Erythroblast (primary cell): ENCODE measurements at places on chromosomes 1 and 21.

DNA sequence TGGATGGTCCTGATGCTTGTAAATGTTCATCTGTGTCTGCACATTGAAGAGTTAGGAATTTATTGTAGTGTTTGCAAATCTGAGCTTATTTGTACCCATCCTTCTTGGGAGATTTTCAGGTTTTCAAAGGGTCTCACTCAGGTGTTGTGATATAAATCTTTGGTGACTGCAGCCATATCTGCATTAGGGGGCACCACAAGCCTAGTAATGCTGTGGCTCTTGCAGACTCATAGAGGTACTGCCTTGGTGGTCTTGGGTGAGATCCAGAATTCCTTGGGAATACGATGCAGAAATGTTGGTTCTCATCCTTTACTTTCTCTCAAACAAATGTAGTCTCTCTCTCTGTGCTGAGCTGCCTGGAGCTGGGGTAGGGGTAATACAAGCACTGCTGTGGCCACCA lies 405.9 kb downstream of the TTLL7 start:
- DNase-seq: no peak

GRCh38 chr21:37627074-37627473 lies 260.5 kb downstream of the DYRK1A start:
- no peak for DNase-seq

- no peak for DNase-seq
Observed at GRCh38 chr1:109764561-109765482, 1.1 kb upstream of the EPS8L3 start.

- peak; percentile 74 for DNase-seq
Observed at GRCh38 chr1:205220421-205220820, 7.3 kb upstream of the TMCC2 start.

DNA sequence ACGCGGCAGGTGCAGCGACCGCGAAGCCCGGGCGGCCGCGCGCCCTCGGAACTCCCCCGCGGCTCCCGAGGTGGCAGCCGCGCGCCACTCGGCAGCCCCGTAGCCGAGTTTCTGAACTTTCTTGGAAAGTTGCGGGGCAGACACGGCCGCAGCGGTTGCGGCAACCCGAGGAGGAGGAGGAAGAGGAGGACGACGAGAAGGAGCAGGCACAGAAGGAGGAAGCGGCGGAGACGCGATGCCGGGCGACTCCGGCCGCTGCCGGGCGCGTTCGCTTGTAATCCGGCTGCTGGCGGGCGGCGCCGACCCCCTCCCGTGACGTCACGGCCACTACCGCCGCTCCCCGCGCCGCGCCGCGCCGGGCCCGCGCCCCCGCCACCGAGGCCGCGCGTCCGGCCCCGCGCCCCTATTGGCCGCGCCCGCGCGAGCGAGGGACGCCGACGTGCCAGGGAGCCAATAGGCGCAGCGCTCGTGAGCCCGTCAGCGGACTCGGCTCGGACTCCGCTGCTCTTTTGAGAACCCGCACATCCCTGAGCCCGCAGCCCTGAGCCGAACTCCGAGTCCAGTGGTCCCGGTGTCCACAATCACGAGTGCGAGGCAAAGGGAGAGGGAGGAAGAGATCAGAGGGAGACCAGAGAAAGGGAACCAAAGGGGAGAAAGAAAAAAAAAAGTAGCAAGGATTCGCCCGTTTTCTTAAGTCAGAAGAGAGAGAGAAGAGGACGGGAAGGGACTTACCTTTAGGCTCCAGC lies 736 bp upstream of the BARHL2 start:
- DNase-seq: peak; percentile 60

- no peak for DNase-seq
Observed at GRCh38 chr1:2042830-2043773, 7.1 kb upstream of the PRKCZ start.

- peak; percentile 40 for DNase-seq
Observed at GRCh38 chr1:65958561-65959350, 166.1 kb downstream of the PDE4B start.

DNA sequence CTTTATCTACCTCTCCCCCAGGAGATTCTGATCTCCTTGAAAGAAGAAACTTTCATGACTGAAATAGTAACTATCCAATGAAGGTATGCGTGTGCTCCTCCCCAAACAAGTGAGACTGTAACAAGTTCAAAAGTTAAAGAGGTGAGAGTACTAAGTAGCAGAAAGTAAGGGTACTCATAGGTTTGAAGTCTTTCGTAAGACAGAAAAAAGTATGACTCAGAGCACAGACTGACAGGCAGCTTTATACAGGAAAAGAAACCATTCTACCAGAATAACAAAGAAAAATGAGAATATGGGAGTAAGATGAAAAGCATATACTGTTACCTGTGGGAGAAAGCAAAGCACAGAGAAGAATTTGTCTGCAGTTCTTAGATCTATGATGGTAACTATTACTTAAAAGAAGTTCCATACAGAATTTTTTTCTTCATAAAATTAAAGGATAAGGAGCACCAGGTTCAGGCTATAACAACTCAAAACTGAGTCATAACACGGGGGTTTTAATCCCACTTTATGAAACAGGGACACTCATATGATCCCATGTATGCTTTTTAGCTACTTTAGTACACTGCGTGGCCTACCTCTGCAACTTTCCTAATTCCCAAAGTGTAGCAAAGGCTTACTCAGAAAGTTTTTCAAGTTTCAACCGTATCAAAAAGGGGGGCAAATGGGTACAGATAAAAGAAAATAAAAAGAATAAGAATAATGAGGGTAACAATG lies 52.0 kb downstream of the FOXJ3 start:
- no peak for DNase-seq

- DNase-seq: no peak
Observed at GRCh38 chr1:209893751-209894150, 44.3 kb upstream of the SYT14 start.

- no peak for DNase-seq
Observed at GRCh38 chr1:225777058-225777582, 506 bp upstream of the SRP9 start.

GRCh38 chr1:24107462-24108138 lies 4.3 kb downstream of the MYOM3 start:
- no peak for DNase-seq

DNA sequence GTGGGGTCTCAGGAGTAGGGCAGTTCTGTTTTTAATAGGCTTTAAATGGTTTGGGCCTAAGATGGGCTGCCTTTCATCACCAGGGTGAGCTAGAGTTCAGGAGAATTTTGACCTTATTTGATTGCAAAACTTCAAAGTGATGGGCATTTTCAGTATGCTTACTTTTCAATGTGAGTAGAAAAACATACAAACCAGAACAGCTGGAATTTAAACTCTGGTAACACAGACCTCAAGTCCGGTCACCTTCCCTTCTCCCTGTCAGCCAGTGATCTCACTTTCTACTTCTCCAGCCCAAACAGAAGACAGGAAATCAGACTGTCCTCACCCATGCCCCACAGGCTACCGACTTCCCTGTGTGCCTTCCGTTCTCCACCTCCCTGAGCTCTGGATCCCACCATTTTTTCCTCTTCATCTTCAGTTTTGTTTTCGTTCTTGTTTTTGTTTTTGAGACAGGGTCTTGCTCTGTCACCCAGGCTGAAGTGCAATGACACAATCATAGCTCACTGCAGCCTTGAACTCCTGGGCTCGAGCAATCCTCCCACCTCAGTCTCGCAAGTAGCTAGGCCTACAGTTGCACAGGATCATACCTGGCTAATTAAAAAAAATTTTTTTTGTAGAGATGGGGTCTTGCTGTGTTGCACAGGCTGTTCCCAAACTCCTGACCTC lies 374.0 kb downstream of the CAMTA1 start:
- no peak for DNase-seq

GRCh38 chr1:156372876-156373275 lies 3.9 kb downstream of the RHBG start:
- no peak for DNase-seq

- no peak for DNase-seq
Observed at GRCh38 chr21:24097181-24097580, 1510.1 kb downstream of the MRPL39 start.

DNA sequence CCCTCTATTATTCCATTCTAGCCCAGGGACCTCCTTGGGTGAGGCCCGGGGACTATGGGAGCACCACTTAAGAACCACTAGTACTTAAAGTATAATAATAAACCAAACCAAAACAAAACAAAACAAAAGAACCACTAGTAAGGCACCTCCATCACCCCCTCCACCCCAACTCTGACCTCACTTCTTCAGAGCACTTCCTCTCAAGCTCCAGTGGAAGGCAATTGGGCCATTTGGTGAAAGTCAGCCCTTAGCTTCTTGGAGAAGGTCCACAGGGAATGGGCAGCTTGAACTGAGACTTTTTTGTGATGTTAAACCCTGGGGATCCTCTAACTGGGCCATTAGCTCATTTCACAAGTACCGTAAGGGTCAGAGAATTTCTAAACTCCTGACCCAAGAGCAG lies 237.3 kb downstream of the RHOU start:
- DNase-seq: no peak

- peak; percentile 35 for DNase-seq
Observed at GRCh38 chr21:38376693-38377092, 119.9 kb downstream of the KCNJ15 start.

- peak; percentile 98 for DNase-seq
Observed at GRCh38 chr1:66916320-66916719, 8.3 kb downstream of the DNAI4 start.

- no peak for DNase-seq
Observed at GRCh38 chr1:970242-970972, 4.1 kb downstream of the PLEKHN1 start.

DNA sequence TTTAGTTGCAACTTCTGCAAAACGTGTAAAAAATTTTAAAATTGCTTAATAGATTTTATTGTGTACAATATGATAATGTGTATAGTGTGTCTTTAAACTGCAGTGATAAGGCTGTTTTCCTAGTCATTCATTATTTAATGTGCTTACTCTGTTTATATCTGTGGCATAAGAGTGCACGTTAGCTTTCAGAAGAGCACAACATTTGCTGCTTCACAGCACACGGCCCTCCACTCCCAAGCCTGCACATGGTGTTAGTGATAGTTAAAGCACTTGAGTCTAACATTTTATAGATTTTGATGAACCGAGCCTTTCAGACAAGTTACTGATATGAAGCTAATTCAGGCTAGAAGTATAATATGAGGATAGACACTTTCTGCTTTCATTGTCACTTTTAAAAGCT lies 120.6 kb downstream of the ADGRL2 start:
- DNase-seq: no peak

DNA sequence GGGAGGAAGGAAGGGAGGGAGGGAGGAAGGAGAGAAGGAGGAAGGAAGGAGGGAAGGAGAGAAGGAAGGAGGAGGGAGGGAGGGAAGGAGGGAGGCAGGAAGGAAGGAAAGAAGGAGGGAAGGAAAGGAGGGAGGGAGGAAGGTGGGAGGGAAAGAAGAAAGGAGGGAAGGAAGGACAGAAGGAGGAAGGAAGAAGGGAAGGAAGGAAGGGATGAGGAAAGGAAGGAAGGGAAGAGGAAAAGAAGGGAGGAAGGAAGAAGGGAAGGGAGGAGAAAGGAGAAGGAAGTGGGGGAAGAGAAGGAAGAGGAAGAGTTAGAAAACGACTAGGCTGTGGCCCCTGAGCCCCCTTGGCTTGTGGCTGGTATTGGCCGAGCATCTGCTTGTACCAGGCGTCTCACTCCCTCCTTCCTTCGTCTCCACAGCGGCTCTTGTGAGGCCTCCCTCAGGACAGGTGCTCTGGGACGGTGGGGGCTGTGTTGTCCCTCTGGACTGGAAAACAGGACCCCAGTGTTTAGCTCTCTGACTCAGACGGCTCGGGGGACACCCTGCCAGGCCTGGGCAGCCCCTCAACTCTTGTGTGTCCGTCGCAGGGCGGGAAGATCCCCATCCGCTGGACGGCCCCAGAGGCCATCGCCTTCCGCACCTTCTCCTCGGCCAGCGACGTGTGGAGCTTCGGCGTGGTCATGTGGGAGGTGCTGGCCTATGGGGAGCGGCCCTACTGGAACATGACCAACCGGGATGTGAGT lies 36.2 kb upstream of the C1QA start:
- DNase-seq: no peak

DNA sequence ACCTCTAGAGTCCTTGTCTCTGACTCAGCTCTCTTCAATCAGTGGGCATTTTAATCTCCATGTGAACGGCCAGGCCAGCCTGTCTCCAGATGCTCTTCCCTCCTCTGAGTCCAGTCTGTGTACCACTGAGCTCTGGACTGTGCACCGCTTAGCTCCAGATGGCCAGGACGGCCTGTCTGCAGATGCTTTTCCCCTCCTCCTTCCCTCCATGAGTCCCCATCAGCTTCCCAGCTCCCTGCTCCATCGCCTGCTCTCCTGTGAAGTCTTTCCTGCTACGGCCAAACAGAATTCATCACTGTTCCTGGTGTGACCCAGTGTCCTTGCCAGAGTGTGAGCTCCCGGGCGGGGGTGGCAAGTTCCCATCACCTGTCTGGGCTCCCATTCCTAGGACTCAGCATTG lies 42.0 kb downstream of the STUM start:
- no peak for DNase-seq

DNA sequence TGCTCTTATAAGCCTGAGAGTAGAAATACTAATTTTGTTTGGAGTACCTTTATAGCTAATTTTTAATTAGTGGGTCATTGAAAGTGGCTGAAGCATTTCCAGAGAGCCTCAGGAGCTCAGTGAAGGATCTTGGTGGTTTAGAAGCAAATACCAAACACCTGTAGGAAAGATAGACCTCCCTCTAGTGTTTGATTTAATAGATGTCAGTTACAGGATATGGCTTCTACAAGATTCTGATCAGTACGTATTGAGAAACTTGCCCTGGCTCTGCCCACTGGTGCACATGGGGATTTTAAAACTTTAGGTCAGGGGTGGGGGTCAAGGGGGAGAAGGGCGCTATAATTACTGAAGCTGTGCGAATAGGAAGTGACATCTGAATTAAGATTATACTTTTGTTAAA lies 122.2 kb downstream of the POU2F1 start:
- DNase-seq: no peak

DNA sequence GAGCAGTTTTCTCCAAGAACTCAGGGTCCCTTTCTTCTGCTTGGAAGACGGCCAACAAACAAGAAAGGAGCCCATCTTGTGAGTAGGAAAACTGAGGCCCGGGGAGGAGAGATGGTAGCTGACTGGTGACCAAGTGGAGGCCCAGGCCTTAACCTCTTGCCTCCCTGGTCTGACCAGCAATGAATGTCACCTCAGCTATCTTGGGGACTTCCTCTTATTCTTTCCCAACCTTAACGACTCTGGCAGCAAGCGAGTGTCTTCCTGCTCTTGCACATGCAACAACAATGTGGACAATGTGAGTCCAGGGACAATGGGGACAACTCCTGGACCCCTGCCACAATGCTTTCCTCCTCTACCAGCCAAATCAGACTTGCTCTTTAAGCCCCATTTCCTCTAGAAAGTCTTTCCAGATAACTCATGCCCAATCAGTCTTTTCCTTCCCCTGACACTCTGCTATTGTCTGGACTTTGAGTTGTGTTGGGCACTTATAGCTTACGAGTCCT lies 12.6 kb downstream of the HSPG2 start:
- no peak for DNase-seq

- no peak for DNase-seq
Observed at GRCh38 chr1:32651461-32652073, 559 bp downstream of the RBBP4 start.

DNA sequence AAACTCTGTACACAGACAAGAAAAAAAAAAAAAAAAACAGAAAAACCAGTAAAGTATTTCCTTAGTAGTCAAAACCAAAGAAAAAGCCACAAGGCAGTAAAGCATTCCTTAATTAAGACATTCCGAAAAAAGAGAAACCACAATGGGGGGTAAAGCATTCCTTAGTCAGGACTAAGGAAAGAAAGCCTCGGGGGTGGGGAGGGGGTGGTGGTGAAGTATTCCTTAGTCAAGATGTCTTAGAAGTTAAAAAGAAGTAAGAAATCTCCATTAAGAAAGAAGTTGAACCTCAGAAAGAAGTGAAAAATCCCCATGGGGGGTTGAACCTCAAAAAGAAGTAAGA lies 28.2 kb upstream of the FMO1 start:
- DNase-seq: no peak
